ENCODE measurements at places on chromosomes 6 and 20.

DNA sequence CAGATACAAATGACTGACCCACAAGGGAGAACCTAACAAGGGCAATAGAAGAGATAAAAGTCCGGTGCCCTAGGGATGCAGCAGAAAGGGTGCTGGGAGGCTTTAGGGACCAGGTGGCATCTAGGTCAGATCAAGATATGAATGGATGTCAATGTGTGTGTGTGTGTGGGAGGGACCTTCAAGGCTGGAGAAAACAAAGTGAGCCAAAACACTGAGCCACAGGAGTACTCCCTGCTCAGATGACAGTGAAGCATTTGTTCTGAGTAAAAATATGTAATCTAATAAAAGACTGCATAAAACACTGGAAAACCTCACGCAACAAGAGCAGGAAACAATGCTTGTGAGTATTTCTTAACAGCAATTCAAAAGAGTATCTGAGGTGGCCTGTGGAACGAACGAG, 28.2 kb downstream of the ZNF337 start:
- no peak for DNase-seq

GRCh38 chr6:40359808-40360207, 227.4 kb downstream of the LRFN2 start:
- no peak for DNase-seq

- DNase-seq: no peak
These were observed 193.4 kb upstream of the CDYL start for GRCh38 chr6:4582506-4583417.

- DNase-seq: no peak
These were observed 48.1 kb downstream of the PRL start for GRCh38 chr6:22248513-22249308.

GRCh38 chr6:1613688-1614447, 4.2 kb downstream of the FOXC1 start:
- DNase-seq: no peak
